Activated CD4-positive, alpha-beta T cell treated with anti-CD3 and anti-CD28 coated beads, Interleukin-2, amount 50 U/mL, for 24 hours (primary cell): ENCODE measurements at places on chromosomes 12 and 14.
A peak's percentile ranks its signal among the peaks of the same experiment; 100 is the strongest.

DNA sequence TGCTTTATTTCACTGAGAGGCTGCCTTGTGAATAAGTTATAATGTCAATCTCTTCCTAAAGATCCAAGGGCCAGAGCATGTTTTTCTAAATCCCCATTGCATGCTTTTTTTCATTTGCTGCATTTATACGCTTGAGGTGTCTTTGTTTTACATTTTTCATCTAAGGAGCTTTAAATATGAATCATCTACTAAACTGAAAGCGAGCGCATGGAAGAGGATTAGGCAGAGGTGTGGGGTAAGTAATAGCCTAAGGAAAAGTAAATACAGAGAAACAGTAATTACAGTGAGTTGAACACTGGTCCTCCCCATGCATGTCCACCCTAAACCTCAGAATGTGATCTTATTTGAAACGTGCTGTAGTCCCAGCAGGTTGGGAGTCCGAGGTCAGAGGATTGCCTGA lies 76.4 kb upstream of the METAP2 start:
- no peak for DNase-seq

GRCh38 chr12:31470459-31470858 lies 120.5 kb downstream of the DENND5B start:
- no peak for DNase-seq

DNA sequence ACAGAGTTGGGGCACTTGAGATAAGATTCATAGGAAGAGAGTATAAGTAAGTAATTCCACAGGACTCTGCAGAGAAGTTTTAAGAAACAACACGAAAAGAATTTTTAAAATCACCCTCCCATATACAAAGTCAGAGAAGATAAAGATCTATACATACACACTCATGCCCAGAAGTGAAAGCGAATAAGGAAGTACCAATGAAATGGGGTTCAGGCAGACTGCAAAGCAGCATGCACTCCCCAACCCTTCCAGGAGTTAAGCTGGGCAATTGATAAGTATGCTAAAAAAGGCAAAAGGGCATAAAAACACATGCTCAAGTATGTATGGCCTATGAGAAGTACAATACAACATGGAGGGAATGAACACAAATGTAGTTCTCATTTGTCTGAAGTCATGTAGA lies 246.2 kb upstream of the GRIP1 start:
- DNase-seq: no peak

DNA sequence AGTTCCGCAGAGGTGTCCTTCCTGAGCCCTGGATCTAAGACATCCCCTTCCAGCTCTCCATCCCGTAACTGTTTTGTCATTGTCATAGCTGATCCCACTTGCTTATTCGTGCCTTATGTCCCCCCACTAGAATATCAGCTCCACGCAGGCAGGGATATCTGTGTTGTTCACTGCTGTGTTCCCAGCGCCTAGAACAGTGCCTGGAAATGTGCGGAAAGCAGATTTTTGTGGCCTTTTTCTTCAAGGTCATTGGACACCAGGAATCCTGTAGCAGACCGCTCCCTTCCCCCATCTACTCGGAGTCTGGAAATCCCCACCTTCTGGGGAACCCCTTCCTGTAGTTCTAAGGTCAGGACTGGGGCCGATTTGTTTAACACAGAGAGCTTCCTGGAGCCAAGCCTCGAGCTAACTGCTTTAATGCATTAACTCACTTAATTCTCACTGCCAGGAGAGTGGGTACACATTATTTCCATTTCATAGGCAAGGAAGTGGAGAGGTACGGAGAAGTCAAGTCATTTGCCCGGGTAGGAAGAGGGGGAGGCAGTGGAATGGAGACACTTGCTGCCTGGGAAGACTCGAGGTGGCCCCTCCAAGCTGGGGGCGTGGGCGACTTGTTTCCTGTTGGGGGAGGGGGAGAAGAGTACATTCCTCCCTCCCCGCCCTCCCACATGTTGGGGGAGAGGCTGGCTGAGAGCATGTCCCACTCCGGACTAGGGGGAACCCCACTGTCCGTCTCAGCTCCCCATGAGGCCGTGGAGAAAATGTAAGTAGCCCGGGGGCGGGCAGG lies 1.2 kb upstream of the SH2B3 start:
- DNase-seq: peak; percentile 65

- DNase-seq: no peak
These were observed 36.3 kb downstream of the DTX1 start for GRCh38 chr12:113092607-113093408.

GRCh38 chr12:86777325-86777724 lies 521.1 kb upstream of the MGAT4C start:
- no peak for DNase-seq

GRCh38 chr12:65586796-65587195 lies 237.5 kb upstream of the HMGA2 start:
- DNase-seq: no peak

GRCh38 chr14:69346710-69347109 lies 51.4 kb downstream of the ERH start:
- DNase-seq: no peak

DNA sequence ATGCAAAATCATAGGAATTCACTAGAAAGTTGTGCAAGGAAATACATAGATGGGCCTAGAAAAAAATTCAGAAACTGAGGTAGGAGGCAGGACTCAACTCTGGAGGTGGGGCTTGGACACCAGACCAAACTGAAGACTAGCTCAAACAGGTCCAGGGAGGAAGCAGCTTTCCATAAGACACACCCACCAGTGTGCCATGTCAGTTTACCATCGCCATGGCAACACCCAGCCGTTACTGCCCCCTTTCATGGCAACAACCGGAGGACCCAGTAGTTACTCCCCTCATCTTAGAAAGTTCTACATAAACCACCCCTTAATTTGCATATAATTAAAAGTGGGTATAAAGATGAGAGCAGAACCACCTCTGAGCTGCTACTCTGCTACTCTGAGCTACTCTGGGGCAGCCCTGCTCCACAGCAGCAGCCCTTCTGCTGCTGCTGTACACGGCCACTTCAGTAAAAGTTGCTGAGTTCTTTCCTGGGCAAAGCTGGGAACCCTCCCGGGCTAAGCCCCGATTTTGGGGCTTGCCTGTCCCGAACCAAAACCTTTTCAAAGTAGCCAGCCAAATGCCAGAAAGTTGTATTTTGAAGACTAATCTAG lies 30.8 kb upstream of the NINJ2 start:
- no peak for DNase-seq

DNA sequence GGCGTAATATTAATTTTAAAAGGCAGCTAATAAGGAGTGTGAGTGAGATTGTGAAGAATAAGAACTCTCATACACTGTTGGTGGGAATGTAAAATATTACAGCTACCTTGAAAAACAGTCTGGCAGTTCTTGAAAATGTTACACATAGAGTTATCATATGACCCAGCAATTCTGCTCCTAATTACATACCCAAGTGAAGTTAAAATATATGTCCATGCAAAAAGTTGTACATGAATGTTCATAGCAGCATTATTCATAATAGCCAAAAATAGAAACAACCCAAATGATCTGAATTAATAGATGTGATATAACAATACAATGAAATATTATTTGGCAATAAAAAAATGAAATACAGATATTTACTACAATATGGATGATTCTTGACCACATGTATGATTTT lies 68.2 kb downstream of the RASSF8 start:
- DNase-seq: no peak

DNA sequence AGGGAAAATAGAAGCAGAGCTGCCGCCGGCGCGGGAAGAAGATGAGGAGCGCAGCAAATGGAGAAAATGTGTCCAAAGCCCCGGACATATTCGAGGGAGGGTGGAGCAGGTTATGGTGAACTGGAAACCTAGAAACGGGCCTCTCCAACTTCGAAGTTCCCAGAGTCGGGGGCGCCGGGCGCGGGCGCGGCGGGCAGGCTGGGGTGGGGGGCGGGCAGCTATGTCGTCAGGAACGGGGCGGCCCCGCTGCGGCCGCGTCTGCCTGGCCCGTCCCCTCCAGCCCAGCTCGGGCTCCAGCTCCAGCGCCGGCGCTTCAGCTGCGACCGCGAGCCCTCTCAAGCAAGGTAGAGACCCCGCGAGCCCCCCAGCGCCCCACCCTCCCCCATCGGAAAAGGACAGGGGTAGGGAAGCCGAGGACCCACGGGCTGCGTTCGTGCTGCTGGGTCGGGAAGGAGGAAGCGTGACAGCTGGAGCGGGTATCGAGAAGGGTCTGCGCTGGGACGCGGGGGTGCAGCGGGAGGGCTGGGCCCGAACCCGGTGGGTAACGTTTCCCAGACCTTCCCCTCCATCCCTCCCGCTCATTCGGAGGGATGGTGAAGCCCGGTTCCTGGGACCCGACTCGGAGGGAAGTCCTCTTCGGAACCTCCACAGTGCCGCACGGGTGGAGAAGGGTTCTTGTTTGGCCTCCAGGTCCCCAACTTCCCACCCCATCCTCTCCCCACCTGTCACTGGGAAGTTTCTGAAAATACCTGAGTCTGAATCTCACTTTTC lies 1.0 kb downstream of the DGKA start:
- DNase-seq: no peak

GRCh38 chr12:1466481-1467154 lies 127.8 kb downstream of the FBXL14 start:
- no peak for DNase-seq
